ENCODE measurements at places on chromosomes 3 and 15.

DNA sequence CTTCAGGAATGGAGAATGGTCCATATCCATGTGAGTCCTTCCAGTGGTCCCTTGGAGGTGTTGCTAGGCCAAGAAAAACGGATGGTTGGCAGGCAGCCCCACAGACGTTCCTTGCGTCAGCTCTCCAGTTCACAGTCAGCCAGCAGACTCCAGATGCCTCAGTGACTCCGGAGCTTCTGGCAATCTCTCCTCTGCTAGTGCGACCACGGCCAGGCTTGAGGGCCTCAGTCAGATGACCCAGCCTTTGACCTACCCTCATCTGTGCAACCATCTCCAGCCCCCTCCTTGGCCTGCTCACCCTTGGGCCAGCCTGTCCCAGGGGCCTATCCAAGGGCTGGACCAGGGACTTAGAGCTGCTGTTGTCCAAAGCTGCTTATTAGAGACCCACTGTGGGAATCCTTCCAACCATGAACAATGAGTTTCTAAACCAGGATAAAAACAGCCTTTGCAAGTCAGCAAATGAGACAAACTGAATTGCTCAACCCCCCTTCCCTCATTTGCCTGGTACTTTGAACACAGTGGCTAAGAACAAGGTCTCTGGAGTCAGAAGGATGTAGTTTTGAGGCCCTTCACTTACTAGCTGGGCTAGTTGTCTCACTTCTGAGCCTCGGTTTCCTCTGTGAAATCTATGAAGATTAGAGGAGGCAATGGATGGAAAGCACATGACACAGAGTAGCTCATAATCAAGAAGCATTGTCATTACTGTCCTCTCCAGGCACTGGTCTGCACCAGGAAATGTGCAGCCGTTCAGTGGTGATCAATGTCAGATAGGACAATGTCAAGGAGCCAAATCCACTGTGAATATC is 44.8 kb downstream of the ANP32A start:
- DNase-seq = no peak

DNA sequence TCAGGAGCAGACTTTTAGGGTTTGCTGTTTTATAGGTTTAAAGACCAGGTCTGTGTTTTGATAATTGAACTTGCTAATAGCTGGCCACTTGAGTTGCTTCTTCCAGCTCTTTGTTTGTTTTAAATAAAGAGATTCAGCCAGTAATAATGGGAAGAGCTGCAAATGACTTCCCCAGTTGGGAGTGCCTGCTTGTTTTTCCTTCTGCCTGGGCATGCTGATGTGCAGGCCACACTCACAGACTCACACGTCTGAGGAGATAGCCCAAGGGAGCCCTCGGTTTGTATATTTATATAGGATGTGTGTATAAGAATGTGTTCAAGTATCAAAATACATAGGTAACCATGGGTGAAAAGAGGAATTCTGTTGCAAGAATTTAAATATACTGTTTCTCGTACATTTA is 78.2 kb upstream of the BOC start:
- no peak for DNase-seq

DNA sequence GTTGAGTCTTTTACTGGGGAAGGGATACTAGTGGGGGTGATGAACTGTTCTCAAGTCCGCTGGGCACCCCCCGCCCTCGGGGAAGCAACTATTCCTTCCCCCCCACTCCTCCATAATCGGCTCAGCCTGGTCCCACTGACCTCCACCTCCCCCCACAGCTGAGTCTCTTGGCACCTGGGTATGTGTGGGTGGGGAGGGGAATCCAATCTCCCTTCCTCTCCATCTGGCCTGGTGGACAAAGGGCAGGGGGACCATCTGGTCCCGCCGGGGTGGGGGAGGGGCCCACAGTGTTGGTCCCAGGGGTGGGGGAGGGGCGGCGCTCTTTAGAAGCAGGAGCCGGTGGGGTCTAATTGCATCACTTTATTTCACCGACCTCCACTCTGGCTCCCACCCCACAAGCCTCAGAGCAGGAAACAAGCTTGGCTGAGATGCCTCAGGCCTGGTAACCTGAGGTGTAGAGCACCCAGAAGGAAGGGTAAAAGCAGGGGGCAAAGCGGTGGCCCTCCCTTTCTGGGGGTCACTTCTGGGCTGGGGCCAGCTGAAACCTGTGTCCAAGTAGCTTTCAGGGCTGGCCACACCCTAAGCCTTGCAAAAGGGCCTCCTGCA is 1.0 kb upstream of the PCBP4 start:
- DNase-seq = no peak

GRCh38 chr3:10599444-10599843 is 94.1 kb upstream of the ATP2B2 start:
- no peak for DNase-seq

DNA sequence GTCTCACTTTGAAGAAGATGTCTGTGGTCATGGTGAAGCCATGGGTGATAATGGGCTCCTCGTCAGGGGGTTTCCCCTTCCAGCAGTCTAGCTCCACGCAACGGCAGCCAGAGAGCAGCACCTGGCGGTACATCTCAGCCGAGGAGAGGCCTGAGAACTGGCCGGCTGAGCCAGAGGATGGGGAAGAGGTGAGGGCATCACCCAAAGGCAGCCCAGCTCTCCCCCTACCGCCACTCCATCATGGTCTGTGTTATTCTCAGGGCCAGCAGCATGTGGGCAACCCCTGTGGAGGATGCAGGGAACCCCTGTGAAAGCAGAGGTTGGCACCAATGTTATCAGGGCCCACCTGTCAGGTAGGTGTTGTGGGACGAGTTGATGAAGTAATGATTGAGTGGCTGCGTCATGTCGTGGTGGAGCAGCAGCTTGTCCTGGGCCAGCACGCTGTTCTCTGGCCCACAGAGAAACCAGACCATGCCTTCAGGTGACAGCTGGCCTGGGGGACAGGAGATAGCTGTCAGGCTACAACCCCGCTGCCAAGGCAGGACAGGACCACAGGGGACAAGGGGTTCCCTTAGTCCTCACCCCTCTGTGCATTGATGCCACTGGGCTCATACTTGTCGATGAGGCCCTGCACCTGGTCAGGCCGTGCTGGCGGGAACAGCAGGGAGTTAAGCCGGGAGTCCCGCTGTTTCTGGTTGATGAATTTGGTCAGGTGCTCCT is 9.4 kb downstream of the PLCB2 start:
- DNase-seq = no peak

GRCh38 chr3:139636511-139636910 is 41.3 kb downstream of the NMNAT3 start:
- DNase-seq = no peak

DNA sequence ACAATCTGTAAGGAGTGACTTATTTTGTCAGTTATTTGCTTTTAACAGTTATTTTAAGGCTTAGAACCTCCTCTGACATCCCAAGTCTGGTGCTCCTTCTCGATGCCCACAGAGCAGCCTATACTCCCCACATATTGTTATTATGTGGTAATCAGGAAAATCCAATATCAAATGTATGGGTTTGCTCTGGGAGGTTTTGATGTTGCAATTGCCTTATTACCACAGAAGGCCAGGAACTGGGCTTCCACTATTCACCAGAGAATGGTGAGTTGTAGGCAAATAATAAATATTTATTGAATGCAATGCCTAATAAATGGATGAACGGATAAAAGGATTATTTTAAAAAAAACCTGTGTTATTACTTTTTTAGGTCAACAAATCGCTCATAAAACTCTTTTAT is 12.2 kb downstream of the NEK10 start:
- no peak for DNase-seq

DNA sequence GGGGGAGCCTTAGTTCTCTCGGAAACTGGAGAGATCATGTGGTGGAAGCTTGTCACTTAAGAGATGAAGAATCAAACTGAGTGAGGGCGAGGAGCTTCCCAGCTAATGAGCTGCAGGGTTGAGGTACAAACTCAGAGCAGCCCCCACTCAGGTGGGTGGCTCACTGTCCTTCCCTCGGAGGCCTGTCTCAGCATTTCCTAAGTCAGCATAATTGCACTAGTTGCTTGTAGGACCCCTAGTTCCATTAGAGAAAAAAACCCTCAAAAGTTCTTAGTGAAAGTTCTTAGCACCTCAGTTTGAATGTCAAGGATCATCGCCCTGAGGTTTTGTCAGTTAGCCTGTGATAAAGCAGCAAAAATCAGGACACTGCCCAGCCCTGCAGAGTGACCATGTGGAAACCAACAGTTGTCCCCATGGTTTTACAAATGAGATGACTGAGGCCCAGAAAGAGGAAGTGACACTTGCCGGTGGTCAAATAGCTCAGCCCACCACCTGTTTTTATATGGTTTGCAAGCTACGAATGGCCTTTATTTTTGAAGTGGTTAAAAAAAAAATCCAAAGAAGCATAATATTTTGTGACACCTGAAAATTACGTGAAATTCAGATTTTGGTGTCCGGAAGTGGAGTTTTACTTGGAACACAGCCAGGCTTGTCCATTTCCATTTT is 11.9 kb downstream of the SMAD6 start:
- no peak for DNase-seq

- no peak for DNase-seq
These were observed 13.3 kb downstream of the NLGN1 start for GRCh38 chr3:173410849-173411248.

- DNase-seq = no peak
These were observed 44.2 kb upstream of the WNT5A start for GRCh38 chr3:55531321-55531720.

- no peak for DNase-seq
These were observed 24.1 kb upstream of the MRPL3 start for GRCh38 chr3:131526801-131527347.

DNA sequence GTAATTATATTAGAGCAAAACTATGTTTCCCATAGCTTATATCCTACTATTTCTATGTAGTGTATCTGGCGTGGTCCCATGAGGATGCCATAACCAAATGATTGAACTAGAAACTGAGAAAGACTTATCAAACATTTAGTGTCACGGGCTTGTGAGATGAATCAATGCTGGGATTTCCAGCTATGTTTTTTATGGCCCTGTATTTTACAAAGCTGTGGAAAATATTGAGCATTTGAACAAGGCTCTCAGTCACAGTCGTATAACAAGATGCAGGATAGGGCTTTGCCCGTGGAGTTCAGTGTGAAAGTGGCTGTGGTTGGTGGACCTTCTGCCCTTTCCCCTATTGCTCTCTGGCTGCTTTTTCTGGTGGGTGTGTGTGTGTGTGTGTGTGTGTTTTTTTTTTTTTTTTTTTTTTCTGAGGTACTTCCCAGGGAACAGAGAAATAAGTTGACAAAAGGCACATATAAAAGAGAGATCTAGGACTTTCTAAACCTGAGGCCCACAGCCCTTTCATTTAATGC is 60.7 kb downstream of the CACNA1D start:
- DNase-seq = no peak

GRCh38 chr15:26580943-26581342 is 191.9 kb downstream of the GABRB3 start:
- no peak for DNase-seq

DNA sequence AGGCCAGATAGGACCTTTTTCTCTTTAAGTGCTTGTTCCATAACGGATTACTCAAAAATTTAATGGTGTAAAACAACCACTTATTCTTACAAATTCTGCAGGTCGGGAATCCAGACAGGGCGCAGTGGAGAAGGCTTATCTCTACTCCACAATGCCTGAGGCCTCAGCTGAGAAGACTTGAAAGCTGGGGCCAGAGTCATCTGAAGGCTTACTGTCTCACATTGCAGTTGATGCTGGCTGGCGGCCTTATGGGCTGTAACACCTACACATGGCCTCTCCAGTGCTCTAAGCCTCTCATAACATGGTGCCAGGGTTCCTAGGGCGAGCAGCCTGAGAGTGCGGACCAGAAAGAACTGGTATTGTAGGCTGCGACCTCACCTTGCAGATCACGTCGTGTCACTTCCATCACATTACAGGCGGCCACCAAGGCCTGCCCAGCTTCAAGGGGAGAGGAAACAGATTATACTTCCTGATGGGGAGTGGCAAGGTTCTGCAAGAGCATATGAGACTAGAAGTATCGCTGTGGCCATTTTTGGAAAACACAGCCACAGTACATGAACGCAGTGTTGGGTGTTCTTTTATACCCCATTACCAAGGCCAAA is 32.4 kb downstream of the CMTM7 start:
- DNase-seq = no peak

- DNase-seq = no peak
These were observed 16.7 kb downstream of the SMAD3 start for GRCh38 chr15:67082007-67082536.

- DNase-seq = no peak
These were observed 29.0 kb downstream of the MAP6D1 start for GRCh38 chr3:183796372-183796771.

- no peak for DNase-seq
These were observed 33.9 kb downstream of the SCN10A start for GRCh38 chr3:38782148-38782547.

DNA sequence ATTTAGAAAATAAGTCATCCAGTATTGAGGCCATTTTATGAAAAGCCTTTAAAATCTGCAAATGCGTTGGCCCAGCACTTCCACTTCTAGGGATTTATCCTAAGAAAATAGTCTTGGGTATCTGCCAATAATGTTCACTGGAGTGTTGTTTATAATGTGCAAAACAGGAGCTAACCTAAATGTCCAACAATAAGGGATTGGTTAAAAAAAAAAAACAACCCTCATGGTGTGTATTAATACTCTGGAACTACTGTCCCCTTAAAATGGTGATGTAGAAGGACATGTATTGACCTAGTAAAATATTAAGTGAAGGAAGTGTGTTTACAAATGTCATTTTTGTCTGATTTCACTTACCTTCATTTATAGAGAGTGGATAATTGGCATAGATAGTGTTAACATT is 58.0 kb downstream of the IGF1R start:
- DNase-seq = no peak

DNA sequence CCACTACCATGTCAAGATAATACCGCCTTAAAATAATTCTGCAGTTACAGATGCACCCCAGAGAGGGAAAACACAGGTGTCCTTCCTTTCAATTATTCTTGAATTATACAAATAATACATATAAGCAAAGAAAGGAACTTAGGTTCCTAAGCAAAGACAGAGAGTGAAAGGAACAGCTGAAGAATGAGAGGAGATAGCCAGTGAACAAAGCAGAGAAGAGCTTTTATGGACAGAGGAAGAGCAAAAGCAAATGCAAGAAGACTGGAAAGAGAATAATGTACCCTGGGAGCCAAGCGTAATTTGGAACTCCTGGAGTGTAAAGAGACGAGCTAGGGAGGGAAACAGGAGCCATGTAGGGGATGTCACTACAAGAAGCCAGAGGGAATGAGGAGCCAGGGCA is 21.7 kb downstream of the GPR176 start:
- DNase-seq = no peak

GRCh38 chr3:11634974-11635612 is 8.6 kb downstream of the VGLL4 start:
- no peak for DNase-seq

Measured in H4 (cell line).